Hypothalamus (tissue), 51 donors: ENCODE measurements at places on chromosomes 16 and 17.

DNA sequence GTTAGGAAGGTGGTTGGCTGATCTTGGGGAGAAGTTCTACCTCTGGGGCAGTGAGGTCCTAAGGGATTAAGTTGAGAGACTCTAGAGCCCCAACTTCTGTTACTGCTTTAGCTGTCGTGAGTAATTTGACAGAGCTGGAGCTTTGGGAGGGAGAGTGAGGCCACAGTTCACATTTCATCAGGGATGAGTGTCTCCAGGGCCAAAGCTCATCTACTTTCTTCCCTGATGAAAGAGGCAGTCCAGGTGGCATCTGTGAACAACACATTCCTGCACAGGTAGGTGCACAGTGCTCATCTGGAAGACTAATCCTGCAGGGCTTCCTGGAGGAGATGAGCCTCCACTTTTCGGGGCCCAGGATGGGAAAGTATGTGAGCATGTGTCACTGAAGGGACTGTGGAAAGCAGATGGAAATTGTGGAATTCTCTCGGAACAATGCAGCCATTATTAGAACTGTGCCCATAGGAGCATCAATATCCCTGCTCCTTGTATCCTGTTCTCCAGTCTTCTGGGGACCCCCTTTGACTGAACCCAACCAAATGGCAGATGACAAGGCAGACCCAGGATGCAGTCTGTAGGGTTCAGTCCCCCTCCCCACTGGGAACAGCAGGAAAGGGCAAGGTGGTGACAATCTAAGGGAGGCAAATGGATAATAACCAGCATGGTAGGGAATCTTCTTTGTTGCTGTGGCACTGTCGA lies 9.0 kb downstream of the DYNLL2 start:
- no peak for DNase-seq

DNA sequence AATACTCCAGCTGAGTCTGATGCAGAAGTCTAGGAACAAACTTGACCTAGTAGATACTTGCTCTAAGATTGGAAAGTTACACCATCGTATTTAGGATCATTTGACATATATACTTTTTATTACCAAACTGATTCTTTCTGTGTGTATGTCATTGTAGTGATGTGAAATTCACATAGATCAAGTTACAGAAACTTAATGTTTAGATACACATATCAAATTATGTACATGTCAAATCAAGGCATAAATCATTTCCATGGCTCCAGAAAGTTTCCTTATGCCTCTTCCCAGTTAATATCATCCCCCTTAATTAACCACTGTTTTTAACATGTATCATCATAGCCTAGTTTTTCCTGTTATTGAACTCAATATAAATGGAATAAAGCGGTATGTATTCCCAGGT lies 292.0 kb upstream of the CDH11 start:
- DNase-seq: no peak

DNA sequence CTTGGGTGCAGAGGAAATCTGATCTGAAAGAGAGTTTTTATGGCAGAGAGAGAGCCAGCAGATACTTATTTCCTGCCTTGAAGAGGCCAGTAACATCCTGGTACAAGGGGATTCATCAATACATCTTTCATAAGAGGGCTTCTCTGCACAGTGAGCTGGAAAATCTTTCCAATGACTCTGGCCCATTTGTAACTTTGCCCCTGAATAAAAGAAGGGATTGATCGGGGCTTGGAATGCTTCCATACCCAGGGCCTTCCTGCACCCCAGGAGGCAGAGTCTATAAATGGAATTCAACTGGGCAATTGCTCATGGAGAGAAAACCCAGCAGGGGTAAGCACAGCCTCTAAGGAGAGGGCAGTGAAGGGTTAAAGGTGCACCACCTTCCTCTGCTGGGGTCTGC lies 163.3 kb downstream of the XYLT1 start:
- DNase-seq: no peak

DNA sequence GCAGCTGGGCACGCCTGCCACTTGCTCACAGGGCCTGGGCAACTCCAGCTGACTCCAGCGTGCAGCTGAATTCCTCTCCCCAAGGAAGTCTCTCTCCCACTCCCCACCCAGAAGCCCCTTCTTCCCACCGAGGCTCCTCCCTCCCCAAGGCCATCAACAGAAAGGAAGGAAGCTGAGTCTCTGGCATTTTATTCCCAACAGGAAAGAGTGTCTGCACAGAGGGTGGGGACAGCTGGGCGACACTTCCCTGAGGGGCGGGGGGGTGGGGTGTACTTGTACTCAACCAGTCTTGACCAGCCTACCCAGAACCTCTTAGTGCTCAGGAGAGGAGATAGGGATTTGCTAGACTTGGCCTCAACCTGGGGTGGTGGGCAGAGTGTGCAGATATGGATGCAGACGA lies at the start of gene EXOC3L1:
TSS of gene EXOC3L1 (minus strand) at position 96 of the 400 bp plus-strand sequence. CDS start 460 bp downstream, outside the sequence.
- no peak for DNase-seq

DNA sequence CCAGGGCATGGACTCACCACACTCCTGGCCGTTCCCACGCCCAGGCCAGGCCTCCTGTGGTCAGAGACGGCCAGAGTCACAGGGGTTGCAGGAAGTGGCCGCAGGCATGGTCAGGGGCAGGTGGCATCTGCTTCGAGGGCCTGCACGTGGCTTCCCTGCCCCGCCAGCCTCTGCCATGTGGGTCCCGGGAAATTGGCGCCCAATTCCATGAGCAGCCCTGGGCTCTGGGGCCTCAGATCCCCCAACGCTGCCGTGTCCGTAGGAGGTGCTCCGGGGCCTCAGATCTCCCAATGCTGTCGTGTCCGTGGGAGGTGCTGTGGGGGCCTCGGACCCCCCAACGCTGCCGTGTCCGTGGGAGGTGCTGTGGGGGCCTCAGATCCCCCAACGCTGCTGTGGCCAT lies 9.7 kb upstream of the SSTR5 start:
- no peak for DNase-seq

GRCh38 chr17:81298991-81299738 lies 4.1 kb upstream of the SLC38A10 start:
- no peak for DNase-seq

- no peak for DNase-seq
Measured at GRCh38 chr17:33416131-33416530, 123.0 kb upstream of the ASIC2 start.

DNA sequence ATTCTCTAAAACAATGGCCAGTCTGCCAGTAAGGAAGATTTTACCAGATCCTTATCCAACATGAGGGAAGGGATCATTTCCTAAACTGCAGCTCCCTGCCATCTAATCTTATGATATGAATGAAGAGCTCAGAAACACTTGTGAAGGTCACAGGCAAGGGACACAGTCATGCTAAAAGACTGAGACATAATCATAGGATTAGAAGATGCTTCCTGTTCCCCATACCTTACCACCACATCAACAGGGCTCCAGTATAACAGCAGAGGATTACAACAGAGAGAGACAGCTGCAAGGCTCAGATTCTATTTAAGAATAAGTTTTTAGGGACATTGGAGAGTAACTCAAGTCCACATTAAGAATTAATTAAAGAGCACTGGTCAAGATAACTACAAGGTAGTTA lies 93.3 kb downstream of the BRIP1 start:
- DNase-seq: no peak

- DNase-seq: no peak
Measured at GRCh38 chr16:4537376-4538343, 913 bp downstream of the CDIP1 start.

GRCh38 chr16:71218306-71218963 lies 12.1 kb downstream of the HYDIN start:
- no peak for DNase-seq

DNA sequence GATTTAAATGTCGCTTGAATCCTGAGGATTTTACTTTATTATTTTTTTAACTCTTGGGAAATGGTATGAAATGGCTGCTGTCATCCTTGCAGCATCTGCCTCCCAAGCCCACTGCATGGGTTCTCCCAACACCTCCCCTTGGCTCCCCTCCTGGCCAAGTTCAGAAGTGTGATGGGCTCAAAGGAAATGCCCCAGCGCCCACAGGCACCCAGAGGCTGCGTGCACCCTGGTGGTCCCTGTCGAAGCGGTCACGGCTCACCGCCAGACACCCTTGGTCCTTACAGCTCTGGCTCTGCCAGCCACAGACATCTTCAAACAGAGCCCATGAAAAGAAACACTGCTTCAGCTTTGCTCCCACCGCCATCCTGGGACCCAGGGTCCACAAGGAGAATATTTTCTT lies 334.7 kb downstream of the SOX9 start:
- no peak for DNase-seq

DNA sequence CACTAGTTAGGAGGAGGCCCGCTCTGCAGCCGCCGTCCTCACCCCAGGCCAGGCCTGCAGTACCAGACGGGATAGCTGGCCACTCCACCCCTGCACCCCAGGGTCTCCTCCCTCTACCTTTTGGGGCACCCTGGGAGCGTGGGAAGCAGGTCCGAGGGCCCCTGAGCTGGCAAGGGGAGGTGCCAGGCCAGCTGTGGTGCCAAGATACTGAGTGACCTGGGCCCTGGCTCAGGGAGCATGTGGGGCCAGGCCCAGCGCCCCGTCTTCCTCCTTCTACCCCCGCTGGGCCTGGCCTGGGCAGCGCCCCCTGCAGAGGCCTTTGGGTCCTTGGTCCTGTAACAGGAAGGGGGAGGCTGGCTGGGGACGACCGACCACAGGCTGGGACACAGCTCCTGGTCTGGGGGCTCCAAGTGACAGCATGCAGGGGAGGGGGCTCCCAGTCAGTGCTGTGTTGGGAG lies 13.0 kb downstream of the PAM16 start:
- no peak for DNase-seq

- no peak for DNase-seq
Measured at GRCh38 chr17:11242411-11242810, 1.4 kb downstream of the SHISA6 start.

DNA sequence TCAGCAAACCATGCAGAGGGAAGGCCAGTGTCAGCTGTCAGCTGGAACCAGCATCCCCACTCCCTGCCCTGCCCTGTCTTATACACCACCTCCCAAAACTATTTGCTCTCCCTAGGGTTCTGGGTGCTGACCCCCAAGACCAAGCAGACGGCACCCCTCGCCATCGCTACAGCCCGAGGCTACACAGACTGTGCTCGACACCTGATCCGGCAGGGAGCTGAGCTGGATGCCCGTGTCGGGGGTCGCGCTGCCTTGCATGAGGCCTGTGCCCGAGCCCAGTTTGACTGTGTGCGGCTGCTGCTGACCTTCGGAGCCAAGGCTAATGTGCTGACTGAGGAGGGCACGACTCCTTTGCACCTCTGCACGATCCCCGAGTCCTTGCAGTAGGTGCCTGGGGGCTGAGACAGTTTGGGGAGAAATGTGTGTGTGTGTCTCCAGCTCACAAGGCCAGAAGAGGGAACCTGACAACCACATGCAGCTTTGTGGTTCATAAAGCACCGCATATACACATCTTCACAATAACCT lies 1.5 kb downstream of the ASB16 start:
- DNase-seq: no peak

DNA sequence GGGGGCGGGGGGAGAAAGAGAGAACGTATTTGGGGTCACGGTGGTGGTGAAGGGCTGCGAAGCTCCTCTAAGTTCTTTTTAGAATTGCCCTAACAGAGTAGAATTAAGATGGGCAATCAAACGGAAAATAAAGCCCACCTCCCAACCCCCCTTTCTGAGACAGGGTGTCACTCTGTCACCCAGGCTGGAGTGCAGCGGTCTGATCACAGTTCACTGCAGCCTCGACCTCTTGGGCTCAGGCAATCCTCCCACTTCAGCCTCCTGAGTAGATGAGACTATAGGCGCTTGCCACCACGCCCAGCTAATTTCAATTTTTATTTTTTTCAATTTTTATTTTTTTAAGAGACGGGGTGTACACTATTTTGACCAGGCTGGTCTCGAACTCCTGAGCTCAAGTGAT lies 710 bp upstream of the CAVIN1 start:
- DNase-seq: no peak

- no peak for DNase-seq
Measured at GRCh38 chr16:89697161-89697615, 4.3 kb downstream of the SPATA2L start.

DNA sequence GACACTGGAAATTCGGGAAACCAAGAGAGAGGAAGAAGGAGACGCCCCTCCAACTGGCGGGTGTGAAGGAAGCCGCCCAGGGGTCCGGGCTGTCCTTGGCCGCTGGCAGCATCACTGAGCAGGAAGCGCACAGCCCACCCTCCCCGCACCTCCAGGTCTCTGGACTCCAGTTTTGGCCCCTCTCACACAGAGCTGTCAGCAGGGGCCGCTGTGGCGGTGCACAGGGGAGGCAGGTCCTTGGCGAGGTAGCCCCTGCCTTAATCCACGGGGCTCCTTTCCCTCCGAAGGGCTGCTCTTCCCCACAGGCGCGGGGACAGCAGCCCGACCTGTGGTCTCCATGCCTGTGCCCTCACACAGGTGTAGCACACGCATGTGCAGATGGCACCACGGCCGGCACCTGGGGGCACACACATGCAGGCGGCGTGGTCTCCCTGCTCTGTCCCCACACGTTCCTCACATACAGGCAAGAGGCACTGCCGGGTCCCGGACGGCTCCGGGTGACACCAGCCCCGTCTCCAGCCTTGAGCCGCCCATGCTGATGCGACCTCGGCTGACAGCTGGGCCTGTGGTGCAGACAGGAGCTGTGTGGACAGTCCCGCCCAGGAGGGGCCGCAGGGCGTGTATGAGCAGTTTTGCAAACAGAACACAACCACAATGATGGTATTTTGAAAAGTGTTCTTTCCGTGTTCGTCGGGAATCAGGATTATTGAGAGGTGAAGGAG lies 26.6 kb upstream of the CHMP6 start:
- no peak for DNase-seq

- no peak for DNase-seq
Measured at GRCh38 chr17:74888469-74888868, 5.0 kb downstream of the FADS6 start.

- DNase-seq: peak; percentile 87
Measured at GRCh38 chr17:41966463-41967140, at the start of gene CNP. CNP (plus strand) TSS chr17:41966795; CDS start chr17:41966885, 90 bp downstream.

- no peak for DNase-seq
Measured at GRCh38 chr17:37147301-37147812, 198.6 kb downstream of the AATF start.

DNA sequence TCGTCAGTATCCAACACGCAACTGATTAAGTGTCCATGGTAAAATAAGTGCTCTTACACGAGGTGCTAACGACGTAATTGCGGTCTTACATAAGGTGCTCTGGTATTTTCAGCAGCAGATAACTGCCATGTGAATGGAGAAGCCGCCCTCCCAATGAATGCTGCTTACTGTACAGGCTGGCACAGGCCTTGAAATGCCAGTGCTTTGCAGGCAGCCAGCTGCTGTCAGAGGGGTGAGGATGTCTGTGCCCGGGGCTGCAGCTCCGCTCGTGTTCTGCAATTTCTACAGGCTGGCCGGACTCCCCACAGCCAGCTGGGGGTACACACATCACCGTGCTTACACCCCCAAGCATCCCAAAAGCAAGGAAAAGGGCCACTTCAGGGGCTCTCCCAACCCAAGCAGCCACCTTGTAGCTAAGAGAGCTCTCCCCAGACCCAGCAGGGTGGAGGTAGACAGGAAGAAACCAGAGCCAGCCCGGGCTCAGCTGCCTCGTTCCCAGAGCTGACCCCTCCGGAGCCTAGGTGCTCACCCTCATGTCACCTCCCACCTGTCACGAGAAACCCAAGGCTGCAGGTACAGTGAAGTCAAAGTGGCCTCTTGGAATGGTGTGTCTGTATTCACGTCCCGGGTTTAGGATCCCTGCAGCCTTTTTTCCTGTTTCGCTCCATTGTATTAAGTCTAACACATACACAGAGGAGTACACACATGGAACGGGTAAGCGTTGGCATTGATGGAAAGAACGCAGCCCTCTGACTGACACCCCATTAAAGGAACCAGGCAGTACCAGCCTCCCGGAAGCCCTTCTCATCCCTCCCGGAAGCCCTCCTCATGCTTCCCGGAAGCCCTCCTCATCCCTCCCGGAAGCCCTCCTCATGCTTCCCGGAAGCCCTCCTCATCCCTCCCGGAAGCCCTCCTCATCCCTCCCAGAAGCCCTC lies 27.2 kb upstream of the RPH3AL start:
- no peak for DNase-seq

GRCh38 chr17:78117027-78117981 lies 11.3 kb downstream of the TMC6 start:
- peak; percentile 12 for DNase-seq
